Activated naive CD4-positive, alpha-beta T cell treated with anti-CD3 and anti-CD28 coated beads for 36 hours (primary cell): ENCODE measurements at places on chromosomes 11 and 22. TPM values are rescaled to one million over a fixed set of nuclear protein-coding genes. Genes with fewer than 3 reads are reported as not detected.

Gene TYR
- not detected for total RNA-seq

Gene APOA5
- not detected for total RNA-seq

Gene MYOD1
- total RNA-seq, result not detected

- no peak overlapping the region for H3K27ac ChIP-seq
- H3K4me3 ChIP-seq, result no peak overlapping the region
- H3K27me3 ChIP-seq, result no peaks in the 10 kb centered on the region
- no peaks in the 10 kb centered on the region for H3K4me1 ChIP-seq
Observed at GRCh38 chr11:132620423-132620822, 911.9 kb downstream of the OPCML start.

DNA sequence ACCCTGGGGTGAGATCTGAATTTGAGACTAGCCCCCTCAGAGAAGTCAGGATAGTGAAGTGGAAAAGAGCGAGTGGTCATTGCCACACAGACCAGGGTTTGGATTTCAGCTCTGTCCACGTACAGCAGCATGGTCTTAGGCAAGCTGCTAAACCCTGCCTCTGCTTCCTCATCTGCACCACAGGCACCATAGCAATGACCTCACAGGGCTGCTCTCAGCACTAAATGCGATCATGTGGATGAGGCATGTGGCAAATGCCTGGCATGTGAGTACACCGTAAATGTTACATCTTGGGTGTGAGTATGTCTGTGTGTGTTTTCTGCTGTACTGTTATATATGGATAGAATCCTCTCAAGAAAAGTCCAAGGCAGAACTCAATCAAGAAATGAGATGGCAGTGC is 15.8 kb downstream of the NAV2 start:
- H3K27ac ChIP-seq, result no peak overlapping the region
- H3K27me3 ChIP-seq, result no peaks in the 10 kb centered on the region
- peaks cover 11% of the 10 kb centered on the region for H3K4me1 ChIP-seq
- no peak for DNase-seq
- H3K4me3 ChIP-seq, result no peak overlapping the region

- peaks cover 42% of the 10 kb centered on the region for H3K27me3 ChIP-seq
- peaks cover 25% of the 10 kb centered on the region for H3K4me1 ChIP-seq
- DNase-seq, result peak; percentile 58
- H3K4me3 ChIP-seq, result peak overlapping the region; percentile 85
- H3K36me3 ChIP-seq, result no peaks in the 10 kb centered on the region
- H3K27ac ChIP-seq, result peak overlapping the region; percentile 50
Observed at GRCh38 chr11:61828629-61829407, 718 bp downstream of the FADS2 start.

- H3K36me3 ChIP-seq, result no peaks in the 10 kb centered on the region
- no peak overlapping the region for H3K4me3 ChIP-seq
- no peaks in the 10 kb centered on the region for H3K27me3 ChIP-seq
- H3K27ac ChIP-seq, result no peak overlapping the region
- peaks cover 4% of the 10 kb centered on the region for H3K4me1 ChIP-seq
- no peak for DNase-seq
Observed at GRCh38 chr11:128026596-128026995, 560.8 kb downstream of the ETS1 start.
